ENCODE measurements at places on chromosomes 11 and 22. TPM values are rescaled to one million over a fixed set of nuclear protein-coding genes. Genes with fewer than 3 reads are reported as not detected.

GP1BB gene
- total RNA-seq, result 3.9 TPM

ARRB1 gene
- total RNA-seq, result 2.2 TPM

FGF3 gene
- total RNA-seq, result not detected

C11orf21 gene
- not detected for total RNA-seq

FZD4 gene
- total RNA-seq, result 22.9 TPM

KCTD14 gene
- 0.66 TPM for total RNA-seq

DENND6B gene
- 0.81 TPM for total RNA-seq

SYT12 gene
- 0.52 TPM for total RNA-seq

SC5D gene
- total RNA-seq, result 21.7 TPM

- no peak for DNase-seq
Measured at GRCh38 chr11:102410382-102410784, 42.2 kb downstream of the TMEM123 start.

- DNase-seq, result no peak
Measured at GRCh38 chr11:58999291-58999680, 60.0 kb downstream of the GLYATL1 start.

DNA sequence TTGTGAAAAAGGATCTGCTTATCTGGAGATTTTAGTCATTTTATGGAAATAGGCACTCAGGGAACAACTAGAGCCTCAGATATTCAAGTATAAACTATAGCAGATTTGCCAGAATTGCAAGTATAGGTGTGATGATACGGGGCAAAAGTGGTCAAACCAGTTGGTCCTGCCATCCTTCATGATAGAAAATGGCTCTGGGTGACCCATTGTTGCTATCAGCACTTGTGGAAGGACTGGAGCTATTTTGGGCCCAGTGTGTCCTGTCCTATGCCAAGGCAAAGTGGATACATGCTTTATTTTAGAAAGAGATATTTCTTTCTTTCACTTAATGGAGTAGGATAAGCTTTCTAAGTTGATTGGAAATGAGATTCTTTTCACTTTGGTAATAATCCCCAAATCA lies 85.2 kb downstream of the PPP6R3 start:
- no peak for DNase-seq

DNA sequence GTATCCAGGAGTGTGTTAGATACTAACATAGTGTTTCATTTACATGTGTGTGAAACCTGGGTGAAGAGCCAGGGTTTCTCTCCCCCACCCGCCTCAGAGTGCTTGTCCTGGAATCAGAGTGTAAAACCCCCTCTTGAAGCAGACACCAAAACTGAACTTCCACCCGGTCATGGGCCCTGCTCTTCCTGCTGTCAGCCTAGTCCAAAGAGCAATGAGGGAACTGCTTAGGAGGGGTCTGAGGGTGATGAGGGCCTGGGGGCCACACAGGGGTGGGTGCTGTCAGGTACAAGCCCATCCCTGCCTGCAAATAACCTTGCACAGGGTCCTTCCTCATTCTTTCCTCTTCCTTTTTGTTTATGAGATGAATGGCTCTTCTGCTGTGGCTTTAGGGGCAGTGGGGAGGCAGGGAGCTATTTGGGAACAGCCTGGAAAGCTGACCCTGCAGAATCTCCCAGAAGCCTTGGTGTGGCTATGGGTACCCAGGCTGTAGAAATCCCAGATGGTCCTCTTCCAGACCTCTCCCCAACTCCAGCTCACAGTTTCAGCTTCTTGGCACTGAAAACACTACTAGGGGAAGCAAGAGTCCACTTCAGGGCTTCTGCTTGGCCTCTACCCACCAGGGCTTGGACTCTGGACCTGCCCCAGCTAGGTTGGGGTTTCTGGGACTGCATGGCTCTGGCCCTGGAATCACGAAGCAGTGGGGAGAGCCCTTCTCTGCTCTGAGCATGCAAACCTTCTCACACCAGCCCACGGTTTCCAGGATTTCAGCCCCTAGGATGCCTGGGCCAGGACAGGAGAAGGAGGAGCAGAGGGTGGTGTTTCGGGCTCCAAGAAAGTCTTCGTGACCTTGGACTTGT lies 8.5 kb downstream of the BATF2 start:
- DNase-seq, result no peak

GRCh38 chr11:45169310-45170072 lies 23.1 kb downstream of the PRDM11 start:
- no peak for DNase-seq

GRCh38 chr11:84993386-84993785 lies 633.8 kb downstream of the DLG2 start:
- DNase-seq, result no peak

DNA sequence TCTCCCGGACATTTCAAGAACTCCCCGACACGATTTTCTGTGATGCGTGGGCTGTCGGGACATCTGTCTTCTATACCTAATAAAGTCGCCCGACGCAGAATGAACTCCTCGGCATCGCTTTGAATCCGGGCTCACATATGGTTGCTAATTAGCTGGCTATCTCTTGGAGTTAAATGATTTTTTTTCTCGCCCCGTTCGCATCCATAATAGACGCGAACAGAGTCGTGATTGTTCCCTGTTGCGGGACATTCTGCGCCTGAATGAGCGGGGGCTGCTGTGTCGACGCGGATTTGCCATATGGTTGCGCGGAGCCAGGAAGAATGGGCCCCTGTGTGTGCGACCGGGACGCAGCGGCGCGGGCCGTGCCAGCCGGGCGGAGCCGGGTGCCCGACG lies 16.4 kb downstream of the CDKN1C start:
- DNase-seq, result no peak

DNA sequence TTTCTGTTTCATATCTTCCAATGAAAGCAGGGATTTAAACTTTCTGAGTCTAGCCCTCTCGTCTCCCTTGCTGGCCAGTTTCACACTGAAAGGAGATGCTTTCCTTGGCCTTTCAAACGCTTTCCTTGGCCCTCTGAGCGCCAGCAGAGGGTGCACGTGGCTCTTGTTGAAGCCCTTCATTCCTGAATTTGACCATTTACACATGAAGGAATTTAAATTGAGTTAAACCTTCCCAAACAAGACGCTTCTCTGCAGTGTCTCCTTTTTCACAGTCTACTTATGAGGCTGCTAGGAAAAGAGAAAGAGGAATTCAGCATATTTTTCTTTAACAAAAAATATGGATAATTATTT lies 21.6 kb downstream of the NNMT start:
- no peak for DNase-seq

- no peak for DNase-seq
Measured at GRCh38 chr11:69294571-69295078, 670 bp downstream of the MYEOV start.

- DNase-seq, result no peak
Measured at GRCh38 chr11:67022341-67022933, 497 bp upstream of the SYT12 start.

GRCh38 chr11:34250732-34251588 lies 106.8 kb downstream of the ABTB2 start:
- DNase-seq, result peak; percentile 64

DNA sequence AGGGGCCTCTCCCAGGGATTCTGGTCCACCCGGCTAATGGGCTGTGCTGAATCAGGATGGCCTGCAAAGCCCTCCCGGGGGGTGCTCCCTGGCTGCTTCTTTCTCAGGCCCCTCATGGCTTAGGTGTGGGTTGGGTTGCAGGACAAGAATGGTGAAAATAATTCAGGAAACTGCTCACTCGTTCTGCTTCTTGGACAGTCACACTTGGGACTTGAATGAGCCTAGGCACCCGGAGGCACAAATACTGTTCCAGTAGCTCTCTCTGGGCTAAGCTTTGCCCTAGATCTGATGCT lies 83.2 kb downstream of the TRIM29 start:
- DNase-seq, result no peak

DNA sequence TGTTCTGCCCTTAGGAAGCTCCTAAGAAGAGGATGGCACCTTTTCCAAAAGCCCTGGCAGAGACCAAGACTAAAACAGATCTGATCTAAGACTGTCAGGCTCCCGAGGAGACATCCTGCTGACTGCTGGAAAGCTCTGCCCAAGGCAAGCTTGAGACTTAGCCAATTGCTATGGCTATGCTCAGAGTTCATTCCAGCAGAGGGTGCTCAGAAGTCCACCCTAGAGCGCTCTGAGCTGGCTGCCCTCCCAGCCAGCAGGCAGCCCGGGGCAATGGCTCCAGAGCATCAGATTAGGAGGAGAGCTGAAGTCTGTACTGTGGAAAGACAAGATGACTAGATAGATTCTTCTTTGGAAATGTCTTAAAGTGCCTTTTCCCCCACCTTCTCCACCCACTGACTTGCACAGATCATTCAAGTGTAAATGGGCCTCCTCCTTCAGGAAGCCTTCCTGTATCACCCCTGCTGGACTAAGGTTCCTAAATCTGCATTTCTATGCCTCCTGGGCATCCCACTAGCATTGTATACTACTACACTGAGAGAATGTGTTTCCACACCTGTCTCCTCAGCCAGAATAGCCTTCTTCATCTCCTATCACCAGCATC lies 23.4 kb downstream of the LRRC55 start:
- DNase-seq, result no peak

DNA sequence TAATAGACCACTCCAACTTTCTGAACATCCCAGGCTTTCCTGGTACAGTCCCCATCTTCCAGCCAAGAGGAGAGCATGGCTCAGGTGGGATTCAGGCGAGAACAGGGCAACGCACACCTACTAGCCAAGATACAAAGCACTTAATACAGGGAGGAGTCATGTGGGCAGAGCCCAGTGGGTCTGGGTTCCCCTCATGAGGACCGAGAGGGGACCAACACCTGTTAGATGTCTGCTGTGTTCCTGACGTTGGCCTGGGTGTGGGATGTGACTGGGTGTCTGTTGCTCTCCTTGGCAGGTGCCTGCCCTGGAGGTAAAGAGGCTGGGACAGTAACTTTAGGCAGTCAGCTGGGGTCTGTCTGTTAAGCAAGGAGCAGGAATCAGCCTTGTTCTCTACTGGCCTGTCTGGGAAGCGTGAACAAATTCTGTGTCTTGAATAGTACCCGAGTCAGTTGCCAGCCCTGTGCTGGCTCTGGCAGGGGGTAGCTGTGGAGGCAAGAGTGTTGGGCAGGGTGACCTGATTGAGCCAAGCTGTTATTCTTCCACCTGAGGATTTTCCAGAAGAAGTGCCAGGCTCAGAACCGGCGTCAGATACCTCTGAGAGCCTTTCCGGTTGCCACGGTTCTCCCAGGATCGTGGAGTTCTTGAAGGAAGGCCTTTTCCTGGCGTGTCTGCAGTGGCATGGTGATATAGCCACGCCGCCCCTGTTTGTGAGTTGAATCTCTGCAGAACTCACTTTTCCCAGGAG lies 56.3 kb downstream of the BCR start:
- no peak for DNase-seq

DNA sequence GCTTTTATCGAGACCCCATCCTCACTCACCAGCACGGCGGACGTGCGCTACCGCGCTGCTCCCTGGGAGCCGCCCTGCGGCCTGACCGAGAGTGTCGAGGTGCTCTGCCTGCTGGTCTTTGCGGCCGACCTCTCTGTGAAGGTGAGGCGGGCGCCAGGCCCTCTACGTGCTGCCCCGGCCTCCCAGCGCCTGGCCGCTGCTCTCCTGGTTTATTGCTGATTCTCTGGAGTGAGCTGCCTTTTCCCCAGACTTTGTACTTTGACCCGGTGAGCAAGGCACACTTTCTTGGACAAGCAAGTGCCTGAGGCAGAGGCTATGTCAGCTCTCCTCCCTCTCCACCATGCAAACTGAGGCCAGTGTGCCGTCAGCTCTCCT lies 6.5 kb downstream of the TPCN2 start:
- no peak for DNase-seq

DNA sequence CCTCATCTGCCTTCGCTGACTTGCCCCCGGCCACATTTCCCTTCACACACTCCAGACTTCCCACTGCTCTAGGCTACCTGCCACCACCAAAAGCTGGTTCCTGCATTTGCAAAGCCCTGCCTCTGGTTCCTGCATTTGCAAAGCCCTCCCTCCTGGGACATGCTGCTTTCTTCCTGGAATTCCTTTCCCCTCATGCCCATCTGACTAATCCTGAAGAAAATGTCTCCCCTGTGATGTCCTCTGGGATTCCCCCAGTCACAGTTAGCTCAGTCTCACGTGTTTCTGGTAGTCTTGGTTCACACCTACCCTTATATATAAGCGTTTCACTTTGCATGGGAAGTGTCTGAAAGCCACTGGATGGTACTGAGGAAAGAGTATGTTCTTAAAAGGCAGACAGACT lies 206.9 kb downstream of the DBX1 start:
- no peak for DNase-seq

DNA sequence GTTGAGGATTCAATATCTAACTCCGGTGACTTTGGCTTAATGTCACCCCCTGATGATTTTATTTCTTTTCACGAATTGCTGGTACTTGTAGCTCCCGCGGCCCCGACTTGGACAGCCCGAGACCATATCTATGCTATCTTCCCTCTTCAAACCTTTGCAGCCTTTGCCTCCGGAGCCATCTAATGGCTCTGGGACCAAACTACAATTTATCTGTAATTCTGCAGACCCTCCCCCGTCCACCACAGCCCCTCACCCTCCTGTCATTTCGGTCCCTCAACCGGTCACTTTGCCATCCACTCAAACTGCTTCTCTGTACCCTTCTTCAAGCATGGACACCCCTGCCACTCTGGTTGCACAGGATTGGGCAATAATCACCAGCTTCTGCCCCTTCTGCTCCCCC lies 25.7 kb upstream of the ALDH3B2 start:
- DNase-seq, result no peak

- no peak for DNase-seq
Measured at GRCh38 chr11:76614471-76615179, 55.9 kb downstream of the LRRC32 start.

DNA sequence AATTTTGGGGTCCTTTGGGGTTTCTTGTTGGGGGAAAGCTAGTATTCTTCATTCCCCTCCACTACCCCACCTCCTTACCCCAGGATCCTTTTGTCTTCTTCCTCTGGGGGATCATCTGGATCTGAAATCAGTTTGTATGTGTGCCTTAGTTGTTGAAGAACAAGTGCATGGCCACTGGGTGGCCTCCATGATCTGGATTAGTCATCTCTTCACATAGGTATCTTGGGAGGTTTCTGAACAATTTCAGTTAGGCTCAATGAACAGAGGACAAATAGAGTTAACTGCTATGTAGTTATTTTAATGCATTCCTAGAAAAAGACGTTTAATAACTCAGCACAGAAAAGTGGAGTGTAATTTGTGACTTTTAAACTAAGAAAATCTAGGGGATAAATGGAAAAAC lies 7.1 kb upstream of the VWA5A start:
- peak; percentile 41 for DNase-seq

DNA sequence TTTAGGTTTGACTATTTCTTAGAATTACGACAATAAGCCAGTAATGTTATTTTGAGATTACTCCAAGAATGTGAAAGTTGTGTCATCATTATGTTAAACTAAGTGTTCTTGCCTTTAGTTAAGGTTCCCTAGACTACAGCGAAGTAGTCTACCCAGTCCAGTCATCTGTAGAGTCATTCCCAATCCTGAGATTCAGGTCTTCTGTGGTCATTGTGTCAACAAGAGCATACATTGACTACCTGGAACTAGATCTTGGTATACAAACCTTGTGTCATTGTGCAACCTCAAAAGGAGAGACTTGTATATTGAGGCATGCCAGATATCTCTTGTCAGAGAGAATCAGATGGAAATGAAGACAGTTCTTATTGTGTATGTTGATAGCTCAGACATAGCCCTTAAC lies 115.9 kb downstream of the ATM start:
- DNase-seq, result no peak

GRCh38 chr22:39207141-39208012 lies 37.4 kb downstream of the PDGFB start:
- no peak for DNase-seq
